ENCODE measurements at places on chromosomes 6 and 20. TPM values are rescaled to one million over a fixed set of nuclear protein-coding genes. Genes with fewer than 3 reads are reported as not detected.

RHAG gene
- total RNA-seq: not detected

DNA sequence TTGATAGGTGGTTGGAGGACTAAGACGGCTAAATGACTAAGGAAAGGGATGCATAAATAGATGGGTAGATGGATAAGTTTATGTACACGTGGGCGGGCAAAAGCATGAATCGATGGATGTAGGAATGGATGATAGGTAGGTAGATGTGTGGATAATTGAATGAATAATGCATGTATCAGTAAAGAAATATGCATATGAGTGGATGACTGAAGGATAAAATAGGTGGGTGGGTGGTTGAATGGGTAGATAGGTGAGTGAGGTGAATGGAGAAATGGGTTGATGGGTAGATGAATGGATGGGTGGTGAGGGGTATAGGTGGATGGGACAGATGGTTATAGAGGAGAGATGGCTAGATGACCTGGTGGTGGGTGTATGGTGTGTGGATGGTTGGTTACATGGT, 20.2 kb downstream of the SLC12A5 start:
- DNase-seq: no peak

GNAS-AS1 gene
- total RNA-seq: not detected

DNA sequence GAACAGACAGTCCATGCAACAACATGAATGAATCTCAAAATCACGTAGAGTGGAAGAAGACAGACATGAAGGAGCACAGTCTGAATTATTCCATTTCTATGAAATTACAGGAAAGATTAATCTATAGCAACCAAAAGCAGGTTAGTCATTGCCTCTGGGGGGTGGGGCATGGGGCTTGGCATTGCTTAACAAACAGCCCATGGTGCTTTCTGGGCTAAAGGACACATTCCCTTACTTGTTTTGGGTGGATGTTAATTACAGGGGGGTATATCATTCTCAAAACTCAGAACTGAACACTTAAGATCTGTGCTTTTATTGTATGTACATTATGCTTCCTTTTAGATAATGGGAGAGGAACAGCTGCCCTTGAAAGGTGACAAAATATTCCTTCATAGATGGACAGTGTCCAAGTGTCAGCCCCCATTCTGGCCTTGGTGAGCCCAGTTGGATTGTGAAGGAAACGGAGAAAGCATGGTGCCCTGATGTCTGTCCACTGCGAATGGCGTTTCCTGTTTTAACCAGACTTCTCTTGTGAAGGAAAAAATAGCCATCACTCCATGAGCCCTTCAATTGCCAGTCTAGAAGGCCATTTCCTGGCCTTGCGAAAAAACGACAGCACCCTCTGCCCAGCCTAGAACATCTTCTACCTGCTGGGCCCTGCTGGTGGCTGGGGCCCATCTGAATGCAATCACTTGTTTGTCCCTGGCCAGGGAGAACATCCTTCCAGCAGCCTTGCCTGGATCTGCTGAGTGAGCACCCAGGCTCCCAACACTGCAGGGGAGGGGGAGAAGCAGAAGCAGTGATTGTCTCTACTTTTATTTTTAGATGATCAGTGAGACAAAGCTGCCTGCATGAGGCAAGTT, 179.7 kb downstream of the BCAS1 start:
- DNase-seq: no peak

DNA sequence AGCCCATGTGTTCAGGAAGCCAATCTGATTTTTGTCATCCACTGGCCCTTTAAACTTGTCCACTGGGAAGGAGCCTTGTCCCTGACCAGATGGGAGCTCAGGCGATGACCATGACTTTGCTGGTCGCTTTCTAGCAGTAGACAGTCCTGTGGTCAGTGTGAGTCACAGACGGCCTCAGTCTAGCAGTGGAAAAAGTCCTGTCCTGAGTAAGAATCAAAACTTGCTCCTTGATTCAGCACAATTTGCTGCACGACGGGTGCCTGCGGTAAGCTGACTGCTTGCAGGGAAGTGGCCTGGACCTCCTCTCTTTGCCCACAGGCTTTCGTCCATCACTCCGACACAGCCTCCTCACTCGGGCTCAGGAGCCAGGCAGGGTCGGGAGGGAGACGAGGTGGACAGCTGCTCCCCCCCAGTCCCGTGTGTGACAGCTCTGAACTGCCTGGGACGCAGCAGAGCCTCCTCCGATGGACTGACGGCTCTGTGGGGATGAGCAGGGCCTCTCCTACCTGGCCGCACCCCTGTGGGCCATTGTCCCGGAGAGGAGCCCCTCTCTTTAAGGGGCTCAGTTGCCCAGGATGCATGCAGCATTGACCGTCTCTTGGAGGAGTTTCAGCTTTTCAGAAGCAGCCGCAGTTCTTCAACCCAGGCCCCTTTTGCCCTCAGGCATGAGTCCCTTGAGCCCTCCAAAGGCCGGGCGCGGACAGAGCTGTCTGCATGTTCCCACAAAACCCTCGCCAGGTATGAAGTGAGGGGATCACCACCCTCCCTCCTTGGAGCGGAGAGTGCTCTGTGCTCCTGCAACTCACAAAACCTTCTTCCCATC, 209.2 kb downstream of the ANKRD60 start:
- DNase-seq: peak; percentile 89

- peak; percentile 34 for DNase-seq
Observed at GRCh38 chr6:41159415-41160082, 3.4 kb downstream of the TREM2 start.

DNA sequence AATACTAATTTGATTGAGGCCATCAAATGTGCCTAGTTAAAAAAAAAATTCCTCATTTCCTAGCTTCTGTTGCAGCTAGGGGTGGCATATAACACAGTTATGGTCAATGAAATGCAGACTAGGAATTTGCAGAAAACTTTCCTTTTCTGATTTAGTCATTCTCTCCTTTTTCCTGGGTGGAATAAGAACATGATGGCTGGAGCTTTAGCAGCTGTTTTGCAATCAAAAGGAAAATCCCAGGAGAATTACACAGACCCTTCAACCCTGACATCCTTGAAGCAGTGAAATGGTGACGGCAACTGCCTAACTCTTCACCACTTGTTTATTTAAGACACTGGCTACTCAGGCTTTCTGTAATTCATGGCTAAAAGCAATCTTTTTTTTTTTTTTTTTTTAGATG, 23.1 kb upstream of the RIMS4 start:
- no peak for DNase-seq

DNA sequence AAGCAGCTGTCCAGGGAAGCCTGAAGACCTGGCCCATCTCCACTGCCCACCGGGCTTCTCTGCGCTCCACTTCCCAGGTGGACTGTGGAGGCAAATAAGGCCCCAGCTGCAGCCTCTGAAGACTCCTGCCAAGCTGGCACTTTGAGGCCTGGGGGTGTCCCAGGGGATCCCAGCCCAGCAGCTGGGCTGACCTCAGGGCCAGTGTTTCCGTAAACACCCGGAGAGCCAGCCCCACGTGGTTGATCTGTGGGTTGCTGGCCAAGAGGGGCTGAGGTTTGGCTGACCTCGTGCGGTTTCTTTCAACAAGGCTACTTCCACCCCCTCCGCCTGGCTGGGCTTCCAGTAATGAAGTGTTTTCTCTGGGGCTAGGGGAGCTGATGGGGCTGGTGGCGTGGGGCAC, 12.4 kb upstream of the CCN5 start:
- DNase-seq: peak; percentile 96

- DNase-seq: no peak
Observed at GRCh38 chr20:57288651-57289277, 22.3 kb upstream of the BMP7 start.

DNA sequence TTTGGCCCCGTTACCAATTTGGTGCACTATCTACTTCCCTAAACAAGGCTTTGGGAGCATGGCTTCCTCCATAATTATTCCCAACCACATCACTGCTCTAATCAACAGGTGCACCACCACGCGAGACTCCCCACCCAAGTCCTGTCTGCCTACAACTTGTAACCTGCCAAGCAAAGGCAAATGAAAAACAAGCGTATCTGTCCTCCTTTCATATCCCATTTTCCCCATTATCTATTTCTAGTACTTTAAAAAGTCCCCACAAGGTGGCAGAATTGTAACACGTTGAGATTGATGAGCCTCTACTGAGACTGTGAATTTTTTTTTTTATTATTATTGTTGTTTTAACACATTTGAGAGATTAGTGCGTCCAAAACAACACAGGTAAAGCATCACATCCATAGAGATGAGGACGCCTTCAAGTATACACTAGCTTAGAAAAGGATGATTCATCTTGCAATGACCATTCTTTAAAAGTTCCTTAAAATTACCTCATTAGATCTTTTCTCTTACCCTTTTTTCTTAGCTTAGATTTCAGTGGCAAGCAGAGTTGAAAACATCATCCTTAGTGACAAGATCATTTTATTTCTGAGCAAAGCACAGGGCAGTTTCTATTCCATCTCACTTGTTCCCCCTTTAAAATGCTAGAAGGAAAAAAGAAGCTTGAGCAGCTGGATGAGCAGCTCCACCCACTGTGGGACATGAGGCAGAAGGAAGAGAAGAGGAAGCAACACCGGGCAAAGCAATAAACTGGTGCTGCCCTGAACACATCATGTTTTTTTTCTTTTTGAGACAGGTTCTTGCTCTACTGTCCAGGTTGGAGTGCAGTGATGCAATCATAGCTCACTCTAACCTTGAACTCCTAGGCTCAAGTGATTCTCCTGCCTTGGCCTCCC, 210.8 kb downstream of the ARHGAP18 start:
- peak; percentile 71 for DNase-seq

DNA sequence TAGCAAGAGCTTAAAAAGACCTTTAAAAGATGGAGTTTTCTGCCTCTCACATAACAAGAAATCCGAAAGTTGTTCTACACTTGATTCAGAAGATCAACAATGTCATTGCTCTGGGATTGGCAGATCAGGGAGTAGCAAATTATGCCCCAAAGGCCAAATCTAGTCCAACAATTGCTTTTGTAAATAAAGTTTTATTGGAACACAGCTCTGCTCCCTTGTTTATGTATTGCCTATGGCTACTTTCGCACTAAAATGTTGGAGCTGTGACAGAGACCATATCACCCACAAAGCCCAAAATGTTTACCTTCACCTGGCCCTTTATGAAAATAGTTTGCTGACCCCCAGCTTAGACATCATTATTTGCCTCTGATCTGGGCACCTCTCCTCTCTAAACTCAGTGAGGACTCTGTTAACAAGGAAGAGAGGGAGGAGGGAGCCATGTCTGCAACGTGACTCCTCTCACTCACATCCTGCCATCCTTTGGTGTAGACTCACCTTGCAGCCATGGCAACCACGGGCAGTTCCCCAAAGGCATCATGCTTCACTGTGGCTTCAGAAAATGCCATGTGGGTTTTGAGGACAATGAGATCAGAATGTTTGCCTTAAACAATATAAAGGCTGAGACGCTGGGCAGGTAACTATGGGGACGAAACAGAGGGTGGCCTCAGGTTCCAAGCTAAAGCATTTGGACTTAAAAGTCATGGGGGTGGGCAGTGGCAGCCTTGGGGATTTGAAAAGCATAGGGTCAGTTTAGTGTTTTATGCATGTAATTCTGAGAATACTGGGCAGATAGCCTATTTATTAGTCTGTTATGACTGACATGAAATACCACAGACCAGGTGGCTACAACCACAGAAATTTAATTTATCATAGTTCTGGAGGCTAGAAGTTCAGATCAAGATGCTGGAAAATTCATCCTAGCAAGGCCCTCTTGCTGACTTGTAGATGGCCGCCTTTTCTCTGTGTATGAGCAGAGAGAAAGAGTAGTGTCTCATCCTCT, 149.7 kb upstream of the TNFAIP3 start:
- DNase-seq: peak; percentile 72

- no peak for DNase-seq
Observed at GRCh38 chr6:14664621-14665315, 547.2 kb downstream of the CD83 start.

DNA sequence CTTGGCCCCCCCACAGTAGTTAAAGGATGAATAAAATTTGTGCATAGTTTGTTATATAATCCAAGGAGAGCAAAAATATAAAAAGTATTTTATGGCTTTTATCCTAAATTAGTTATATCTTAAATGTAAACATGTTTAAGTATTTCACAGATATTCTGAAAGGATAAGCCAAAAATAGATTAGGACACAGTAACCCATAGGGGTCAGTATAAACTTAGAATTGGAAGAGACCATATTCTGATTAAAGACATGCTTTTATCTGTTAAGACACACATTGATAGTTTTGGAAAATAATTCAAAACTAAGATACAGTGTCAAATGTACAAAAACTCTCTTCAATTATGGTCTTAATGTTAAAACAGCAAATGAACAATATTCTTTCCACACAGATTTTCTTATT, 4.5 kb upstream of the SERINC1 start:
- DNase-seq: peak; percentile 14

- no peak for DNase-seq
Observed at GRCh38 chr6:68679399-68679798, 44.3 kb downstream of the ADGRB3 start.

- DNase-seq: peak; percentile 22
Observed at GRCh38 chr20:6558341-6558740, 209.1 kb upstream of the BMP2 start.

GRCh38 chr6:116351101-116351500, 19.6 kb upstream of the DSE start:
- no peak for DNase-seq

C2 gene
- total RNA-seq: 0.86 TPM

LY6G6F gene
- total RNA-seq: not detected

DNA sequence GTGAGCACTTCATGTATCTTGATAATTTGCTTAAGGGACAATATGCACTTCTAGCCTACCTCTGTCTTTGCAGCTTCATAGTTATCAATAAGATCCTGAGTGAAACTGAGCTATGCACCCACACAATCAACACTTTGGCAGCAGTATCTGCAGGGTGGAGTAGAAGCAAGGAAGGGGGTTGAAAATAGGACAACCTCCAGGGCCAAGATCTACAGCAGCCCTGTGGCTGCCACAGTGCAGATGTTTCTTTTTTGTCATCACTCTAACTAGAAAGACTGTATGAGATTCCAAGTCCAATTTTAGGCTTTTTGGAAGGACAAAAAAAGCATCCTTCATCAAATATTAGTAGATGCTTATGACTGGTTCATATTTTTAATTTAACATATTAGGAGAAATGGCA, 336.1 kb upstream of the CITED2 start:
- no peak for DNase-seq

- no peak for DNase-seq
Observed at GRCh38 chr6:149158076-149158475, 159.4 kb upstream of the TAB2 start.

DNA sequence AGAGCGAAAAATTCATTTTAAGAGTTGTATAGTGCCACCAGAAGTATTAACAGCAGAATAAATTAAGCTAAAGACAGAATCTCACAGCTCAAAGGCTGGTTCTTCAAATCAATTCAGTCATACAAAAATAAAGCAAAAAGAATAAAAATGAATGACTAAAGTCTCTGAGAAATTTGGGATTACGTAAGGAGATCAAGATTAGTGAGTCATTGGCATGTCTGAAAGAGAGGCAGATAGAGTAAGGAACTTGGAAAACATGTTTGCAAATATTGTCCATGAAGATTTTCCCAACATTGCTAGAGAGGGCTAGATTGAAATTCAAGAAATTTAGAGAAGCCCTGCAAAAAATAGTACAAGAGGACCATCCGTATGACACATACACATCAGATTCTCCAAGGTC, 1413.9 kb upstream of the ADGRB3 start:
- DNase-seq: peak; percentile 61

Measured in LHCN-M2 (cell line).